ENCODE measurements at places on chromosomes 3 and 15.
A peak's percentile ranks its signal among the peaks of the same experiment; 100 is the strongest.

DNA sequence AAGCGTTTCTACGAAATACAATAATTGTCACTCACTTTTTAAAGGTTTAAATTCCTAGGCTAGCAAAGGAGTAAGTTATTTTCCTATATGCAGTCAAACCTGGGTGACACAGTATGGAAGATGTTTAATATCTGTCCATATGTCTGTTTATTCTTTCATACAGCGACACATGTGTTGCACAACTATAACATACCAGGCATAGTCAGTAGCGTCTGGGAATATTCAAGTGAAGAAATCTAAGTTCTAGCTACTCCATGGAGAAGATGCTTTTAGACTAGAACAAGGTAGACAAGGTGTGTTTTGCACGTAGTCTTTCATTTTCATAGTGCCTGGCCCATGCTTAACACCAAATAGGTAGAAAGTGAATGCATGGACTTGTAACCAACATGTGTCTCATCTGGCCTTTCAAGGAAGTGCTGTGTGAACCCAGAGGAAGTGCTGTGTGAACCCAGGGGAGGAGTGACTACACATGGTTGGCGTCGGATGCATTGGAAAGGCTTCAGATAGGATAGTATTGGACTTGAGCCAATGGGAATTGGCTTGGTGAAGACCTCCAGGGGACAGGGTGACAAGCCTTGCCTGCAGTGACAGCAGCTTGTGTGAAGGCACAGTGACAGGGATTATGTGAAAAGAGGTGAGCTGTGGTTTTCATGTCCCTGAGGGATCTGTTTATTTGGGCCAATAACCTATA is 267.0 kb downstream of the PTPRG start:
- no peak for DNase-seq

GRCh38 chr3:119349354-119350041 is 55.3 kb downstream of the ARHGAP31 start:
- DNase-seq, result no peak

DNA sequence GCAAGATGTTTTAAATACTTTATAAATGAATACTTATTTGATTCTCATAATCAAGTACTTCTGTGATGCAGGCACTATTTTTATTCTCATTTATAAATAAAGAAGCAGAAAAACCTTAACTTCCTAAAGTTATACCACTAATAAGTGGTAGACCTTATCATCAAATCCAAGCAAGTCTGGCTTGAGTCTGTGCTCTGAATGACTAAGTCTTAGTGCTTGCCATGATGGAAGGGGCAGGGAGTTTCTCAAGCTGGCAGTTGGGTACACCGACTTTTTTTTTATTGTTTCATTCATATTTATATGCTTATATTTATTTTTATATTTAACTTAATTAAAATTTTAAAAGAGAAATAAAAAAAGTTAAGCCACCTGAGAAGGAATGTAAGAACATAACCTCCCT is 23.6 kb downstream of the SLMAP start:
- no peak for DNase-seq

GRCh38 chr3:118269537-118270125 is 765.0 kb downstream of the IGSF11 start:
- no peak for DNase-seq

DNA sequence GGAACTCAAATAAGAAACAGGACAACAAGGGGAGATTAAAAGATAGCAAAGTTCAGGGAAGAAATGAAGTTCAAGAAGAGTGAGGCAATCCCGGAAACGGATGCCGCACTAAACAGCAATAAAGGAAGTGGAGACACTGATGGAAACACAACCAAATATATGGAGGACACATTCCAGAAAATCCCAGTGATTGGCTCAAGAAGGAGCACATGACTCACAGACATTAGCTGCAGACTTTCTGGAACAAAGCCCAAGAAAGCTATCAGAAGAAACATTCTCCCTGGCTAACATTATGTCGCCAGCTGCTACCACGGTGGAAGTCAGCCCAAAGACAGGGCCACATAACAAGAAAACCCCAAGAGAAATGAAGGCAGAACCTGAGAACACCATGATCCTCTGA is 18.1 kb upstream of the VGLL4 start:
- DNase-seq, result no peak

- DNase-seq, result no peak
Observed at GRCh38 chr3:158106766-158107471, 699 bp upstream of the SHOX2 start.

- no peak for DNase-seq
Observed at GRCh38 chr3:15929944-15930571, 132.3 kb upstream of the ANKRD28 start.

- DNase-seq, result no peak
Observed at GRCh38 chr15:93274257-93274656, 185.2 kb upstream of the RGMA start.

- no peak for DNase-seq
Observed at GRCh38 chr15:25947323-25948314, 84.5 kb upstream of the ATP10A start.

DNA sequence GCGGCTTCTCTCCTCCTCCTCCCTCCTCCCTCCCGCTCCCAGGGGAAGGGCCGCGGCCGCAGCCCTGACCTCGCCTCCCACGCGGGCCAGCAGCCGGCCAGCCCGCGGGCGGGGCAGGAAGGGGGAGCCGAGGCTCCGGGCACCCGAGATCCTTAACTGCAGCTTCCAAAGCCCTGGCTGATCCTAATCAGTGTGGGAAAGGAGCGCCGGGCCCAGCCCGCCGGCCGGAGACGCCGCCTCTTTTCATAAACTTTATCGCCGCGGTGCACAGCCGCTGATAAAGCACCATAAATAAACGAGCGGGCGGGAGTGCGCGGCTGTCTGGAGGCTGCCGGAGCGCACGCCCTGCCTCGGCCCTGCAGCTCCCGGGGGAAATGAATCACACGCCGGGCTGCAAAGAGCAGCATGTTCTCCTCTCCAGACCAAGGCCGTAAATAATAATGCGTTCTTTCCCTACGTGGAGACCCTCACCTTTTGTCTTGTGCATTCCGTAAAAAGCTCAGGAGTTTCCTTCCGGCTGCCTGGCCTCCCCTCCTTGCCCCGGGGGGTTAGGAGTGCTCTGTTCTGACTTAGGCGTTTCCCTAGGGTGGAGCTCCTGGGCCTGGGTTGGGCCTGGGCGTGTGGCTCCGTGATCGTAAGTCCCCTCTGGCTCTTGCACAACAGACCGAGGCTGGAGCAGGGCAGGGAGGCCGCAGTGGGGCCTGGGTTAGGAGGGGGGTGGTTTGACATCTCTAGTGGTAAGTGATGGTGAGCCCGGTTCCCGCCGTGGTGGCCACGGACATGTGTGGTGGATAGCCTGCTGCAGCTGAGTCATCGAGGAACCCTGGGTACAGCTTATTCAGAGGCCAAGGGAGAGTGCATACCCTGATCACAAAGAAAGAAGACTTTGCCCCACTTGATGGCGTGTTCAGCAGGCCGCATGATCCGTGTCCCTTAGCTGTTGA is 132.6 kb upstream of the HES1 start:
- peak; percentile 46 for DNase-seq

DNA sequence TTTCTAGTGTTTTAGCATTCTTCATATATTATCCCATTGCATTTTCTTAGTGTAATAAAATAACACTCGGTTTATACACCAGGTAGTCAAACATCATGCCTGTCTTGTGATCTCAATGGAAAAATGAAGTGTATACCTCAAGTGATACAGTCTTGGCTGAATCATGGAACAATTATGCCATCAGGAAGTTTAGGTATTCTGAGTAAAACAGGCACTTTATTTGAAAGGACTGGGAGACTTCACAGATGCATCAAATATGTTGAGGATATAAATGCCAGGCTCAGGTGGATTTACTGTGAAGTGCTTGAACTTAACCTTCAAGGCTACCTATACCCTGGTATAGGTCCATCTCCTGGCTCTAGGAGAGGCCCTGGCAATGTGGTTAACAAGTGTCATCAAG is 8.5 kb downstream of the TGFBR2 start:
- DNase-seq, result no peak

- no peak for DNase-seq
Observed at GRCh38 chr3:22935040-22935439, 268.1 kb upstream of the UBE2E2 start.

GRCh38 chr15:64892847-64893403 is 18.8 kb upstream of the ANKDD1A start:
- DNase-seq, result no peak

- no peak for DNase-seq
Observed at GRCh38 chr15:84755736-84756527, 7.5 kb downstream of the ZNF592 start.

DNA sequence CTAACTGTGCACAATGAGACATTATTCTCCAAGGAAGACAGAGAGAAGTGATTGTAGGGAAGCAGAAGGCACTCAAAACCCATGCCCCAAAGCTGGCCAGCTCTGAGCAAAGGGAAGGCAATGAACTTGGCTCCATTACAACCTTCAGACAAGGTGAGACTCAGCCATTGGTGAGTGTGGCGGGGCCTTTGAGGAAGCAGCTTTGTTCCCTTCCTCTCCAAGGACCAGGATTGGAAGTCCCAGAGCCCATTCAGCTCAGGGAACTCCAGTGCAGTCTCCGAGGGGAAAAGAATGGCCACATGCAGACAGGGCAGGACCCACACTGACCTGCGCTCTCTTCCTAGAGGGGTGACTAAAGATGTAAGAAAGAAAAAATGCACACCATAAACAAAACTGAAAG is 23.1 kb downstream of the HEG1 start:
- no peak for DNase-seq

DNA sequence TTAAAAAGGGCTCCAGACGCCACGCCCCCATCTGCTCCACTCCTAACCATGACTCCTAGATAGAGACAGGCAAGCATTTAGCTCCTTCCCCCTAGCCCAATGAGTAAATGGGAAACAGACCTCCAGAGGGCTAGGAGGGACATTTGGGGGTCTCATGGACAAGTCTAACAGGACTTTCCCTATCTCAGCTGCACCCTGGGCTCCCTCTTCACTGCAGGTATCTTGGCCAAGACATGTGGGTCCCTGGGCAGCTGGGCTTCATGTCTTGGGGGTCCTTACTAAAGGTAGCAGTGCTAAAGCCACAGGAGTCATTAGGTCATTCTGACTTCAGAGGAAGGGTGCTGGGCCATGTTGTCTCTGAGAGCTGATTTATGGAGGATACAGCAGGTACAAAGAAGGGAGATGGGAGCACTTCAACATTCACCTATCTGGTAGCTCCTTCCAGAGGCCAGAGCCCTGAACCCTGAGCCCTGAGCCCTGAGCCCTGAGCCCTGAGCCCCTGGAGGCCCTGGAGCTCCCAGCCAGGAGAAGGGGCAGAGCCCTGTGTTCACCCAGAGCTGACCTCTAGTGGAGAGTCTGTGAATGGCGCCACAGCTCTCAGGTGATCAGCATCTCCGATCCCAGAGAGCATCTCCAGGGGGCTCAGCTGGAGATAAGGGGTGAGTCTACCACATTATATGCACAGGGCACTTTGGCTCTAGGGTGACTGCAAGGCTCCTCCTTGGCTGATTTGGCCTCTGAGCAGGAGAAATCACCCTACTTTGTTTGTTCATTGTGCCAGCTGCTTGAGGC is 40.1 kb upstream of the EPHB1 start:
- no peak for DNase-seq

- DNase-seq, result no peak
Observed at GRCh38 chr15:52790169-52790708, at the start of gene ONECUT1. ONECUT1 (minus strand) TSS chr15:52790336; CDS start chr15:52789884, 452 bp downstream.

GRCh38 chr3:52136513-52136912 is 17.7 kb downstream of the POC1A start:
- peak; percentile 77 for DNase-seq

GRCh38 chr3:150407808-150408220 is 284 bp upstream of the TSC22D2 start:
- DNase-seq, result no peak

- no peak for DNase-seq
Observed at GRCh38 chr15:76199106-76200082, 111.9 kb downstream of the ETFA start.

DNA sequence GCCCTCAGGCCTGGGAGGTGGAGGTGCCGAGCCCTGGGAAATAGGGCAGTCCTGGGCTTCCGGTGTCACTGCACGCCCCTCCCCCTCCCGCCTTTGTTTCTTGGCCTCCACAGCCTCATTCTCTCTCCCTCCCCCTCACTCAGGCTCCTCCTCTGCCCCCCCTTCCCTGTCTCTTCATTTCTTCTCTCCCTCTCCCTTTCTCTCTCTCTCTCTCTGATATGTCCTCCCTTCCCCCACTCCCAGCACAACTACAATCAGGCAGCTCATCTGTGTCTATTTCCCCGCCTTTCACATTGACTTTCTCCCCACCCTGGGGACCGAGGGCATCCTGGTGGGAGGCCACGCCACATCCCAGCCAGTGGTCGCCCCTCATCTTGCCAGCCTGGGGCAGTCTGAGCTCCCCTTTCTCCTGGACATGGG is 40.2 kb downstream of the IDH2 start:
- no peak for DNase-seq
